ENCODE measurements at places on chromosomes 12 and 14.

GRCh38 chr12:3106579-3106978 is 29.4 kb downstream of the TSPAN9 start:
- no peak for DNase-seq

- no peak for DNase-seq
These were observed 187.5 kb upstream of the DIO3 start for GRCh38 chr14:101373690-101374295.

DNA sequence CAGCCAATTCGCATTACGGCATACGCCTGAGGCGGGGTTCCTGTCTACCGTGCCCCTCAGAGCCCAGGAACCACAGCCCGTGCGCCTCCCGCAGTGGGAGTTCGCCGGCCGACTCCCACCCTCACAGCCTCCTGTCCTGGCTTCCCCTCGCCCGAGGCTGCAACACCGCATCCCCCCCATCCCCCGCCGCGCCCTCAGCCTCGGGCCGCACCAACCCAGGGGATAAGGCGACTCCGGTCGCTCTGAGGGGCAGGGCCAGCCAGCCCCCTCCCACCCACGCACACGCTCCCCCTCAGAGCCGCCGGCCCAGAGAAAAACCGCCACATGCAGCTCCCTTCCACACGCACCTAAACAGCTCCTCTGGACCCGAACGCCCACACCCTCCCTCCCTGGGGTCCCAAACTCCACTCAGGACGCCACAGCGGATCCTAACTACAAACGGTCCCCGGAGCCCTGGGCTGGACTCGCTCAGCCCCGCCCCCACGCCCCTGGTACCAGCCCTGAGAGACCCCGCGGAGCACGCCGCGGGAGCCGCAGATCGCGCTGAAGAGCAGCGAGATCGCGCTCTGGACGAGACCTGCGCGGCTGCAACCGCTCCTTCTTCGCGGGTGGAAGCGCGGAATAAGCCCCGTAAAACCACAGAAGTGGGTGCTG is at the start of gene C14orf39:
Gene C14orf39 (minus strand): TSS at position 466 of the 654 bp plus-strand sequence. CDS start 985 bp downstream, outside the sequence.
- DNase-seq, result no peak

DNA sequence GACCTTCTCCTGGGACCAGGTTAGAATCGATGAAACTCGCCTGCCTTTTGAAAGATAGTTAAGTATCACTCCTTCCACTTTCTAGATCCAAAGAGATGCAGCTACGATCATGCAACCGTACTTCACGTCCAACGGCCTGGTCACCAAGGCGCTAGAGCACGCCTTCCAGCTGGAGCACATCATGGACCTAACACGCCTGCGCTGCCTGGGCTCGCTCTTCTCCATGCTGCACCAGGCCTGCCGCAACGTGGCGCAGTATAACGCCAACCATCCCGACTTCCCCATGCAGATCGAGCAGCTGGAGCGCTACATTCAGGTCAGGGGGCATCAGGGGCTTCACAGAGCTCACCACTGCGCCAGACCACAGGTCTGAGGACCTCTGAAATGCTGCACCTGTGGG is 51.4 kb downstream of the DYNC1H1 start:
- no peak for DNase-seq

DNA sequence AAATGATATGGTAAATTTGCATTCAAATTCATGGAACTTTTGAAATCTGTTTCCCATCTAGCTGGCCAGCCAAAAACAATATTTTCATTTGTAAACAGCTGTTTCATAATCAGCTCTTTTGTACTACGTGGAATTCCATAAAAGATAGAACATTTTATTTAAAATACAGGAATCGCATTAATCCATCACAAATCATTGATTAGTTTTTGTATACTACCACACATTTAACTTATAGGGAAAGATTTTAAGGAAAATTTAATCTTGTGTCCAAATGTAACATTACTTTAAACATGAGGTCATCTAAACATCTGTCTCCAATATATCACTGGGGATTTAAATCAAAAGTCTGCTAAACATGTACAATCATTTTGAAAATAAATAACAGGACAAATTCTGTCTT is 33.5 kb downstream of the SLC25A21 start:
- DNase-seq, result no peak

DNA sequence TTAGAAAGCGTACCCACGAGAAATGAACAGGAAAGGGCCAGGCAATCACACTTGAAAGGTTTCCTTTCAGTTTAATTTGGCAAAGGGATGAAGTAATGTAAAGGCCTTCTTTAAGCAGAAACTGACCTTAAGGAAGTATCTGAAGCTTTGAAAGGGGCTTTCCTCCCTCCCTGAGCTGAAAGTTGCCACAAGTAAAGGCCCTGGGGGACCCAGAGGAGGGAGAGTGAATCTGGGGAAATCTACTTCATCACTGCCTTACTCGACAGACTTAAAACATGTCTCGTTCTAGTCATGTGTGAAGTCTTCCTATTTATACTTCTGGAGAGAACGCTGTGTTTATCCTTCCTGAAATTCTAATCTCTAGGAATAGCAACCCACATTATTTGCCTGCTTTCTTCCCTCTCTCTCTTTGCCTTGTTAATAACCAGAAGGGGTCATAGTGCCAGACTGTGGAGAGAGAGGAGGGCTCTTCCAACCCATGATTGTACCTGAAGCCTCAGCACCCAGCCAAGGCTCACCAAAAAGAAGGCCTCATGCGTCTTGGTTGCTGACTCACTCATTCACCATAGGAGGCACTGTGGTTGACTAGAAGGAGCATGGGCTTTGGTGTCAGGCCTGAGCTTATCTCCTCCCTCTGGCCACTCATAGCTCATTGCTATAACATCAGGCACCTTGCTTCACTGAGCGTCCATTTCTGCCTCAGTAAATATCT is 10.2 kb upstream of the GPX2 start:
- no peak for DNase-seq

DNA sequence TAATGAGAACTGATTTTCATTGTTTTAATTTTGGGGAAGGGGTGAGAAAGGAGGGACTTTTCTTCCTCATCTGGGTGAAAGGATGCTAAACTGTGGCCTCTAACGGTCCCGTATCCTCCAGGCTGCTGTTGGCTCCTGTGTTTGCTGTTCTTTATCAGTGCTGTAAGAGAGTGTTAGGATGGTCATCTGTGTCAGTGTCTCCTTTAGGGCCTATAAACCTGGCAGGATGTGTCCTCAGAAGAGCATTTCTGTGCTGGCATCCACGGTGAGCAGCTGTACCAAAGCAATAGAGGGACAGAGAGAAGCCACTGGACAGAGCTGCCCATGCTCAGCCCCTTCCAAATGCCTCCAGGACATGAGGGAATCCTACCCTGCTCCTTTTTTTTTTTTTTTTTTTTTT is 253.1 kb downstream of the ZFP36L1 start:
- DNase-seq, result no peak

GRCh38 chr12:51705450-51705849 is 114.4 kb downstream of the SCN8A start:
- DNase-seq, result no peak

- no peak for DNase-seq
These were observed 312.1 kb downstream of the ITPR2 start for GRCh38 chr12:26520869-26521268.
